GM20000 (cell line): ENCODE measurements at places on chromosomes 12 and 14.

DNA sequence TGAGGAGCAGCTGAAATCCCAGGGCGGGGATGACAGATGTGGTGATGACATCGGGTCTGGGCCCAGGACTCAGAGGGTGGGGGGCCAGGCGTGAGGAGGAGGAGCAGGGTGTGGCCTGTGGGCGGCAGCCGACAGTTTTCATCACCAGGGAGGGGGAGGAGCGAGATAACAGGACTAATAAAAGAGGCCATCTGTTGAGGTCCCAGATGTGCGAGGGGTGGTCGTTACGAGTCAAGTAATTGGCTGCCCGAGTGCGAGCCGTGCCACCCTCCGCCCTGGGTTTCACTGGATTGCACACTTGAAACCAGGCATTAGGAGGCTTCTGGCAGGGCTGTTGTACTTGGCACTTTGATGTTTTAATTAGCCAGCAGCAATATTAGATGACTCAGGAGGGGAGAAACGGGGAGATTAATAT is 67.2 kb downstream of the NOS1 start:
- no peak for DNase-seq

GRCh38 chr12:42704810-42705401 is 115.4 kb upstream of the PRICKLE1 start:
- no peak for DNase-seq

- no peak for DNase-seq
Measured at GRCh38 chr14:94936901-94937685, 167.2 kb upstream of the GSC start.

GRCh38 chr14:67133595-67134441 is 55.4 kb upstream of the GARIN2 start:
- no peak for DNase-seq

DNA sequence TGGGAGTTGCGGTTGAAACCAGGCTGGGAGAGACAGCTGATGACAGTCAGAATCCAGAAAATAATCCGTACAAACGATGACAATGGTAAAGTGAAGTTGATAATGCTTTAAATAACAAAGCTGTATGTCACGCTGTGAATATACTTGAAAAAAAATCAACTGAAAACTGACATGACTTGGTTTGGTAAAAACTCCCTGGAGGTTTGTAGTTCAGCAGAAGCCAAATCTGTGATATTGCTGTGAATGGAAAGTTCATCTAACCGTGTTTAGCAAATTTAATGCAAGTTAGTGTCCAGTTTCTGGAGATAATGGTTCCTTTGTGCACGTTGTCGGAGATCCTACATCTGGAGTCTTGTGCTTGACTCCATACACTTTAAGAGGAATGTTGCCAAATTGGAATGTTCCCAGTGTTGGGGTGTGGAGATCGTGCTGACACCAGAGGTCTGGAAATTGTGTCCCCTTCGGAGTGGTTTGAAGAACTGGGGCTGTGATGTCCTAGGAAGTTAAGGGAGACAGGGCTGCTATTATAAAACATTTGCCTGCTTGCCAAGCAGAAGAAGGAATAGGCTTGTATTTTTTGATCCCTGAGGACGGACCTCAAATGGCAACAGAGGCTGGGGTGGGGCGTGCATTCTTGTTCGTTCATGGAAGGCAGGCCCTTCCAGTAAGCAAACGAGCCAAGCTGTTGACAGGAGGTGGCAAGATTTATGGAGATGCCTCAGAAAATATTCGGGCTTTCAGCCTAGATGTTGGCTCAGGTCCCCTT is 30.6 kb downstream of the PPFIBP1 start:
- no peak for DNase-seq

DNA sequence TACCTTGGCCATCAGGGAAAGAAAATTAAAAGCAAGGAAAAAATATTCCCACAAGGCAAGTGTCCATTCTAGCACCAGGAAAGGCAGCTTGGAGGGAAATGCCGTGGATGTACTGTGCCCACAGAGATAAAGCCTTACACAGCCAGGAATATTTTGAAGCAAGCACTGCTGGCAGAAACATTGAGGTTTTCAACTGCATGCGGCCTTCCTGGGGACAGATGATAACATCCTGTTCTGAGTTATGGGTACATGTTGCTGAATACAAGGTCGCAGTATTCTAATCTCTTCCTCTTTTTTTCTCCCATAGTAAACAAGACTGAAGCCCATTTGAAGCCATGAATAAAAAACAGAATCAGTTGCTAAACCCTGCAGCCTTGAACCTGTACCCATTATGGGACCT is 197.1 kb downstream of the BTG1 start:
- DNase-seq = no peak

DNA sequence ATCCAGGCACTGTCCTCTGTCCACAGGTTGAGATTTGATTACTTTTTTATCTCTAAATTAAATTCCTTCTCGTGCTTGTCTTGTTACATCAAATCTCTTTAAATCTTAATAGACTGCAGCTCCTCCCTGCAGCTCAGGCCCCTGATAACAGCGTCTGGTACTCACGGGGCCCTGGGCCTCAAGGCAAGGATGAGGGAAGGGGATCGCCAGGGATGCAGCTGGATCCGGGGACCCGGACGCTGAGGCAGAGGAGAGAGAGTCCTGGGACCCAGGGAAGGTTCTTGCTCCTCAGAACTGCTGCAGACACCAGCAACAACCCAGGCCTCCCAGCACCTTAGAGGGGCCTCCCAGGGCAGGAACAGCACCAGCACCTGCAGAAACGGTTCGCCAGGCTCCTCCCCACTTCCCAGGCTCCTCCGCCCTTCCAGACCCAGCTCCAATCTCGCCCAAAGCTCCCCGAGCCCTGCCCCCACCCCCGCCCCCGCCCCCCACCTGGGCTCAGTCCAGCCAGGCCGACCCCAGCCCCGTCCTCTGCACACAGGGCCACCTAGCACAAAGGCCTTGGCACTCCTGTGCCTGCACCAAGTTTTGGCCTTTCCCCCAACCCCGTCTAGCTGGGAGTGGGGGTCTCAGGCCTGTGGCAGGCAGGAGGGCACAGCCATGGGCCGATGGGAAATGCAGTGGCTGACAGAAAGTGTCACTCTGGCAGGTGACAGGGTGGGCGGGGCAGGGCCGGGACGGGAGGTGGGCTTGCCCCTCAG is 60.3 kb upstream of the GALNT9 start:
- DNase-seq = no peak

GRCh38 chr12:94676031-94676641 is 25.8 kb upstream of the TMCC3 start:
- peak; percentile 72 for DNase-seq

GRCh38 chr12:107282628-107283027 is 189.3 kb upstream of the CRY1 start:
- no peak for DNase-seq

DNA sequence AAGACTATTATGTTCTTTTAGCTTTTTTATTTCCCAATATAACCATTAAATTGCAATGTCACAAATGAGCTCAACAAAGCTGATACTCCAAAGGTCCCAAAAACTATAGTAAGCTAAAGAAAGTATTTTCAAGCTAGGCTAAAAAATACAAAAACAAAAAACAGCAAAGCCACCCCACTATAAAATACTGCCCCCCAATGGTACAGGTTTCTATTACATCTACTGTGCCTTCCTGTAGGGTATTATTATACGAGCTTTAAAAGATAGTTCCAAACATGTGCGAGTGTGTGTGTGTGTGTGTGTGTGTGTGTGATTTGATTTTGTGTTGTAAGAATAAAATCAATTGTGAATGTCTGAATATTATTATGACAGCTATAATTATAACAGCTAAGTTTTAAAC is 1.1 kb downstream of the IFNG start:
- no peak for DNase-seq

DNA sequence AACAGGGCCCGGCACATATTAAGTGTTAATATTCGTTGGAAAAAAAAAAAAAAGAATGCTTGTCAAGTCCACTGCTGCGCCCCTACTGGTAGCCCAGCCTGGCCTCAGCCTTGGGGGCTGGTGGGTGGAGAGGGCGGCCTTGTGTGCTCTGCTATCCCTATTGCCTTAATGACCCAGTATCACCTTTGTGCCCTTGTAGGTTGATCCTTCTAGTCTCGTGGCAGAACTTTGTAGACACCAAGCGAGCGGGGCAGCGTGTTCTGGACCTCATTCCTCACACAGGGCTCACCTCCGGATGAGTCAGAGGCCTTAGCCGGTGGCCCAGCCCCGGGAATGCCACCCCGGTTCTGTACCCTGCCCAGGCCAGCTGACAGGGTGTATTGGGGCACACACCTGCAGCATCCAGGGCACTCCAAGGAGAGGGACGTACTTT is 1.8 kb upstream of the RCOR1 start:
- no peak for DNase-seq

DNA sequence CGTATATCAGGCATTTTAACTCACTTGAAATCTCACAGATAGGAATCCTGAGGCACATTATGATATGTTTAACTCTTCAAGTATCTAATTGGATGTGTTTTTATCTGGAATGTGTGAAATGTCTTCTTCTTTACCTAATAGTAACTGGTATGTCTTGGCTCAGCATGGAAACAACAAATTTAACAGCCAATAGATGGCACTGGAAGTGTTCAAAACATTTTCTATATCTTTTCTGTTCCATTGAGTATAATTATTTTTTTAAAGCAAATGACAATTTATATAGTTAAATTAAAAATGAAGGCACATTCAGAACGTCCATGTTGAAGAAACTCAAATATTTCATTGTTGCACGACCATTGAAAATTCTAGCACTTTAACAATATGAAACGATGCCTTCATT is 164.6 kb upstream of the SLC16A7 start:
- DNase-seq = no peak

DNA sequence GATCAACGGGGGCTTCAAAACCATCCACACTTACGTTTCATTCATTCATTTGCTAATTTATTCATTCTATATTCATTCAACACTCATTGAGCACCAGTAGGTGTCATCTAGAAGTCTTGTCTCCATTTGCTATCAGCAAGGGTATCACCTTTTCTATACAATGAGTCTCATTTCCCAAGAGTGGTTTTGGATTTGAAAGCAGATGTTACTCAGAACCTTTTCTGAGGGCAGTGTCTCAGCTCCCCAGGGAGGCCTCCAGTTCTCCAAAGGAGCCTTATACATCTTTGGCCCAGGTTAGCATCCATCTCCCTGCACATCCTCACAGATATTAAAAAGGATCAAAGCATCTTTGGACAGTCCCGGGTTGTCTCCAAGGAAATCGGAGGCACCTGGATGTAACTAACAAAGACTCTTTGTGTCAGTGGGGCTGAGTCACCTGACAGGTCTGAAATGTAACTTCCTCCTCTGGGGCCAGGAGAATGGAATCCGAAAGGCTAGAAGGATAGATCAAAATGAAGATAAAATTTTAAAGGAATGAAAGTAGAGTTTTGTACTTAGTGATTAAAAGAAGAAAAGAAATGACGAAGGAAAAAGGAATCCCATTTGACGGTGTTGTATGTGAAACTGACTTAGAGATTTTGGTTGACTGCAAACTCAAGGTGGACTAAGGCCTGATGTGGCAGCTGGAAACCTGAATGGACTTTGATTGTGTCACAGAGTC is 103.0 kb downstream of the VCPKMT start:
- no peak for DNase-seq

DNA sequence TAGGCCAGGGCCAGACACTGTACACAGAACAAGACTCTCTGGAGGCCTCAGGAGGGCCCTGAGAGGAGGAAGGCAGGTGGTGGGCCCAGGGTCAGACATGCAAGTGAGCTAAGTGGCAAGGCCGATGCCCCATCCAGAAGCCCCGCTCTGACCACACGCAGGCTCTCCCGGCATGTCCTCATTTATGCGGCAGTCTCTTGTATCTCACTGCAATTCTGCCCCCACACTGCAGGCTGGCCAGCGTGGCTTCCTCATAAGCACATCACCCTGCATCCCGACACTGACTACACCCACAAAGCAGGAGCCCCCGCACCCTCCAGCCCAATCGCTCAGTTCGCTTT is 17.5 kb downstream of the SSH1 start:
- no peak for DNase-seq

- DNase-seq = no peak
Measured at GRCh38 chr12:106271575-106272505, 24.0 kb upstream of the CKAP4 start.

- DNase-seq = peak; percentile 90
Measured at GRCh38 chr12:47819896-47820630, at the start of gene HDAC7. Gene HDAC7 (minus strand): TSS chr12:47819903. CDS start chr12:47819785, 118 bp downstream.

GRCh38 chr12:105915997-105916759 is 222.6 kb downstream of the NUAK1 start:
- no peak for DNase-seq

DNA sequence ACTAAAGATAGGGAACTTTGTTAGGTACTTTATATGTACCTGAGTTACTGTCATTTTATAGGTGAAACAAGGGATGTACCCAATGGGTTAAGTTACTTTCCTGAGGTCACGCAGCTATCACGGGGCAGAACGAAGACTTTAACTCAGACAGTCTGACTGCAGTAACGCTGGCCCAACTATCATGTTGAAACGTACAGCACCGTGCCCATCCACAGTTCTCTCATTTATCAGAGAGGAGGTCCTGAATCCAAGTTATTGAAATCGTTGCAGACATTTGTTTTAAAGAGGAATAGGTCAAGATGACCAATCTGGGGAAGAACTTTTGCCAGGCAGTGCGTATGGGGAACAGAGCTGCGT is 587 bp upstream of the C12orf75 start:
- DNase-seq = no peak

DNA sequence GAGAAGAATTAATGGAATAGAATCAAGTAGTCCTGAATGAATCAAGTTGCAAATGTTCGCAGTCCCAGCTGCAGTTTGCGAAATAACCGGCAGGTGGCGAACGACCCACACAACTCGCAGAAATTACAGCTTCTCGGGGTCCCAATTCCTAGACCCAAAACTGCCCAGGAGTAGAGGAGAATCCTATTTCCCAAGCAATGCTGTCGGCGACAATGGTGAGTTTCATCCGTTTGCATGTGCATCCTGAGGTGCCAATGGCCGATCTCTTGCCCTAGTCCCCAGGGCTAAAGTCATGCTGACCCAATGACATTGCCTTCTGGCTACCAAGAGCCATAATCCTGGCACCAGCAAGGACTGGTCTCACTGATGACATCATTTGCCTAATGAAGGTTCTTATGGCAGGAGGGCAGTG is 8.5 kb upstream of the ASCL1 start:
- DNase-seq = peak; percentile 56

DNA sequence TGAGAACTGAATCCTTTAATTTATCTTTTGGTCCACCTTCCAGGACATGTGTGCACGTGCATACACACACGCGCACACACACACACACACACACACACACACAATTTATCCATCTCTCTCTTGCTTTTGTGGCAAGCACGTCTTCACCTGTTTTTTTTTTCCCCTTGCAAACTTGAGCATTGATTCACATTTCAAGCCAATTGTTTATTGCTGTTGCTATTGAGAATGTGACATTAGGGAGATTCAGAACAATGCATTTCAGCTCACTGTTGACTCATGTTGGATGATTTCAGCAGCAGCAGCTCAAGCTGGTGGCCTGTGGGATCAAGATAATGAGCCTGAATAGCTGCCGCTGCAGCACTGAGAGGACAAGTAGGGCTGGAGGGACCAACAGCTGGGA is 128.9 kb downstream of the SNAPC1 start:
- no peak for DNase-seq
